ENCODE measurements at places on chromosomes 13 and 19. TPM values are rescaled to one million over a fixed set of nuclear protein-coding genes. Genes with fewer than 3 reads are reported as not detected.
A peak's percentile ranks its signal among the peaks of the same experiment; 100 is the strongest.

DNA sequence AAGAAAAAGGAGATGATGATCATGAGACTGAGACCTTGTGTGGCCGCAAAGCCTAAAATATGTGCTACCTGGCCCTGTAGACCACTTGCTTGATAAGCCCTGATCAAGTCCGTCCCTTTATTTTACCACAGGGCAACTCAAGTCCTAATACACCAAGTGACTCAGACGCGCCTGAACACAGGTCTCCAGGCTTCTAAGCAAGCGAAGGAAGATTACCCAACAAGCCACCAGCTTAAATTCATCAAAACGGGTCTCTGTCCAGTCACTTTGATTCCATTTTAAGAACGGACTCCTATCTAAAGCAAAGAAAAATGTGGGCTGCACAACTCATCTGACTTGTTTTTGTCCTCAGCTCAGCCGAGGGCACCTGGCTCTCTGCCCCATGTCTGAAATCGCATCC is 26.8 kb downstream of the SLC7A1 start:
- DNase-seq, result no peak
- H3K4me3 ChIP-seq, result no peak overlapping the region
- no peaks in the 10 kb centered on the region for H3K36me3 ChIP-seq

DNA sequence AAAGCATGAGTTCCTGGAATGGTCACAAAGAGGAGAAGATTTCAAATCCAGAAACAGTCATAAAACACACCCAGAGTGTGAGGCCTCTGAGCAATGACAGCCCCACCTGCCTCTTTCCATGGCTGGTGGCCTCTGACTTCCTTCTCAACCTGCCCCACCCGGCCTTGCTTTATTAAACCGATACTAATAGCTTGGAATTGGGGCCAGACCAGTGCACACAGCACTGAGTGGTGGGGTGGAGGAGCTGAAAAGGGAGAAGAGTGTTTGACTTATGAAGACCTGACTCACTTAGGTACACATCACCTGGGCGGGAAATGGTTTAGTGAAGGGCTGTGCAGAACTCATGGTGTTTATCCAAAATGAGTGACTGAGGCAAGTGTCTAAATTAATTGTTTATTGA is 20.7 kb upstream of the CEACAM6 start:
- H3K4me1 ChIP-seq, result no peaks in the 10 kb centered on the region
- no peaks in the 10 kb centered on the region for H3K27me3 ChIP-seq
- no peak overlapping the region for H3K27ac ChIP-seq
- no peak for DNase-seq

DNA sequence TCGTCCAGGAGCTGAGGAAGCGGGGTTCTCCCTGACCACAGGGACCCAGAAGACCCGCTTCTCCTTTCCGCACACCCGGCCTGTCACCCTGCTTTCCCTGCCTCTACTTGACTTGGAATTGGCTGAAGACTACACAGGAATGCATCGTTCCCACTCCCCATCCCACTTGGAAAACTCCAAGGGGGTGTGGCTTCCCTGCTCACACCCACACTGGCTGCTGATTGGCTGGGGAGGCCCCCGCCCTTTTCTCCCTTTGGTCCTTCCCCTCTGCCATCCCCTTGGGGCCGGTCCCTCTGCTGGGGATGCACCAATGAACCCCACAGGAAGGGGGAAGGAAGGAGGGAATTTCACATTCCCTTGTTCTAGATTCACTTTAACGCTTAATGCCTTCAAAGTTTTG is 18.9 kb downstream of the VASP start:
- peaks cover 27% of the 10 kb centered on the region for H3K4me1 ChIP-seq
- peaks cover 52% of the 10 kb centered on the region for H3K36me3 ChIP-seq
- H3K4me3 ChIP-seq, result no peak overlapping the region

DNA sequence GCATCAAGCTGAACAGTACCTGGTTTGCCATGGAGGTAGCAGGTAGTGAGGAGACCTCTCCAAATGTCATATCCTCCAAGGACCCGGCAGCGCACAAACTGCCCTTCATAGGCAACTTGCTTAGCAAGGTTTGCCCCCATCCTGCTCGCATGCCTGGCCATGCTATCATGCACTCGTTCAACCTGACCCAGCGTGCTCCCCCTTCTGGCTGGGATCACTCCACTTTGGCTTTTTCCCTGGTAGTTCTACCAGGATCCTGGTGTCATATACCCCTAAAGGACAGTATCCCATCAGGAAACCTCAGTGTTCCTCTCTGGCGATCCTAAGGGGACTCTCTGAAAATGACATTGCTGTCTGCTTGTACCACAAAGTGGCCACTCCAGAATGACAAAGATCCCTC is 38.6 kb upstream of the ZNF30 start:
- no peaks in the 10 kb centered on the region for H3K36me3 ChIP-seq
- no peak overlapping the region for H3K4me3 ChIP-seq
- no peaks in the 10 kb centered on the region for H3K4me1 ChIP-seq
- H3K27ac ChIP-seq, result no peak overlapping the region
- H3K27me3 ChIP-seq, result no peaks in the 10 kb centered on the region
- DNase-seq, result no peak

- no peak overlapping the region for H3K4me3 ChIP-seq
- peaks cover 38% of the 10 kb centered on the region for H3K36me3 ChIP-seq
- DNase-seq, result no peak
- H3K27me3 ChIP-seq, result no peaks in the 10 kb centered on the region
These were observed 13.0 kb downstream of the YIPF2 start for GRCh38 chr19:10915130-10916091.

GRCh38 chr13:25733001-25733491 is 318.8 kb downstream of the SHISA2 start:
- DNase-seq, result no peak
- no peaks in the 10 kb centered on the region for H3K36me3 ChIP-seq
- H3K4me1 ChIP-seq, result no peaks in the 10 kb centered on the region
- no peak overlapping the region for H3K4me3 ChIP-seq

DNA sequence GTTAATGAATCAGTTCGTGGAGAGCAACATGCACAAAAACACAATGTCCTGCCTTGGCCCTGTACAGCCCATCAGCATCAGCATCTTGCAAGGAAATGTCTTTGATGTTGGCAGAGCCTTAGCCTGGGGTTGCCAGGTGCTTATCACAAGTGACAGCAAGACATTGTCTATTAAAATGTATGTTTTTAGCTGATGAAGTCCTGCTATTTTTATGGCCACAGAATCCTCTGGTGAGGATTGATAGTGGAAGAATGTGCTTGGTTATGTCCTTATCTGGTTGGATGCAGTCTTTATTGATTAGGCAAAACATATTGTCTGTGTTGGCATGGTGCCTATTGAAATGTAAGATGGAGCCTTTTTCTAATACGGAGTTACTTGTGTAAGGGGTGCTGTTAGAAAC is 1427.0 kb upstream of the MIR17HG start:
- no peak overlapping the region for H3K4me3 ChIP-seq
- no peaks in the 10 kb centered on the region for H3K36me3 ChIP-seq
- no peaks in the 10 kb centered on the region for H3K27me3 ChIP-seq

- H3K4me3 ChIP-seq, result no peak overlapping the region
- no peak for DNase-seq
- H3K27ac ChIP-seq, result no peak overlapping the region
These were observed 156.8 kb downstream of the FLT1 start for GRCh38 chr13:28338006-28338574.

DNA sequence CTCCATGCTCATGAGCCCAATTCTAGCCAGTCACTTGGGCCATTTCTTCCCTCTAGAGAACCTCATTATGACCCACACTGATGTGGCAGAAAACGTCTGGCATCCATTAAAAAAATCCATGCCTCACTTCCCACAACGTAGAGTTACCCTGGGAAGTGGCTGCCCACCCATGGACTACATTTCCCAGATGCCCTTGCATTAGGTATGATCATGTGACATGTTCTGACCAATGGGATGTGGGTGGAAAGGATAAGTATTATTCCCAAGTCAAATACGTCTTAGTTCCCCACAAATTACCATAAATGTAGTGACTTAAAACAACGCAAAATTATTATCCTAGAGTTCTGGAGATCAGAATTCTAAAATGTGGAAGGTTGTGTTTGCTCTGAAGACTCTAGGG is 47.9 kb upstream of the ZNRF4 start:
- no peaks in the 10 kb centered on the region for H3K27me3 ChIP-seq
- H3K27ac ChIP-seq, result no peak overlapping the region
- no peaks in the 10 kb centered on the region for H3K4me1 ChIP-seq
- DNase-seq, result no peak

DNA sequence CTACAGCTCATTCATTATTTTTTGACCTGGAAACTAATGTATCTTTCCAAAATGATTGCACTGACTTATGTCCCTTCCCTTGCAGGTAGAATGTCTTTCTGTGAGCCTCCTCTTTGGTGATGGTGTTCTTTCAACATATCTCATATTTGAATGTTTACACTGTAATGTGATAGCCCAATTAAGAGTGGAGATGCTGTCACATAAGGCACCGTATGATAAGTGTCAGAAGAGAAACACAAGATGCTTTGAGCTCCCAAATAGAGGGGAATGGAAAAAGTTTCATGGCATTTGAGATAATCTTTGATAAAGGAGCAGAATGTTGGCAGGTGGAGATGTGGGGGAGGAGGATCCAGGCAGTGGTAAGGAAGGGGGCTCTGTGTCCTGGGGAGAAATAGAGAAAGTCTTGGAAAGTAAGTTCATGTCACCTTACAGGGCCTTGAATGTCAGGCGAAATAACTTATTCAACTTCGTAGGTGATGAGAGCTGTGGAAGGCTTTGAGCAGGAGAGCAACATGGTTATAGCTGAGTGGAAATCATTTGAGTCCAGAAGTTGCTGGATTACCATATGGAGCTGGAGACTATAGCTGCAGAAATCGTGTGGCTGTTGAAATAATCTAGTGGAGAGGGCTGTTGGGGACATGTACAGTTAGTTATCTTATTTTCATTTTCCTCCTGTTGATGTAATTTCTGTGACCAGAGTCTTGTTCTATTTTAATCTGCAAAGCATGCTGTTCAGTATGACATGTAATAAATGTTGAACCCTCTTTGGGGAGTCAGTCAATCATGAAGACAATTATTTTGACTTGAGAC is 10.3 kb upstream of the RNF113B start:
- H3K36me3 ChIP-seq, result no peaks in the 10 kb centered on the region
- H3K4me1 ChIP-seq, result no peaks in the 10 kb centered on the region
- no peak overlapping the region for H3K27ac ChIP-seq
- H3K27me3 ChIP-seq, result no peaks in the 10 kb centered on the region
- no peak overlapping the region for H3K4me3 ChIP-seq

DNA sequence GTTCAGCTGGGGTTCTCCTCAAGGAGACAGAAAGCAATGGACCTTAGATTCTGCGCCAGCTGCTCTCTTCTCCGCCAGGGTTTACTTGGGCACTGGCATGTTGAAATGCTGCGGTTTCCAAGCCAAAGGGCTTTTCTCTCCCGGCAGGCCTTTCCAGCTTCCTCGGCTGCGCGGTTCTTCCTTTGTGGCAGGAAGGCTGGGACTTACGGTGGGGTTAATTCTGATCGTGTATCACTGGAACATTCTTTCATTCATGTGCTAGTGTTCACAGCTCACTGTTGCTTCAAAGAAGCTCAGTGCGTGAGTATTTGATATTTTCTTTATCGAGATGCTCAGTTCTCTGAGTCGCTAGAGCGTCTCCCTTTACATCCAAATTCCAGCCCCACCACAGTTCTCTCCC is 723.2 kb downstream of the UQCRFS1 start:
- H3K27ac ChIP-seq, result no peak overlapping the region
- no peak overlapping the region for H3K4me3 ChIP-seq
- no peaks in the 10 kb centered on the region for H3K27me3 ChIP-seq
- DNase-seq, result no peak
- H3K4me1 ChIP-seq, result no peaks in the 10 kb centered on the region

DNA sequence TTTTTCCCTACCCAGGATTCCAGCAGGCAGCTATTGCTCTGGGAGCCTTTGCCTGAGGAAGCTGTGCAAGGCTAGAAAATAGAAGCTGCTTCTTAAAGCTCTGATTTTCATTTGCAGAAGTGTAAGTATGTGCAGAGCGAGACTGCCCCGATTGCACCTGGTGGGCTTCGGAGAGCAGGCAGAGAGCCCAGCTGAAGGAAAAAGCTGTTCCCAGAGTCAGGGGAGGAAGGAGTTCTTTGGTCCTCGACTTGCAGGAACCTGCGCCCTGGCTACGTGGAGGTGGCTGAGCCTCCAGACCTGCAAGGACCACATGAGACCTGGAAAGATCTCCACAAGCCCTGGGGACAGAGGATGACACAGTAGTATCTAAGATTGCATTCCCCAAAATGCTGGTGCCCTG is 235.0 kb upstream of the ARGLU1 start:
- H3K27ac ChIP-seq, result no peak overlapping the region
- no peaks in the 10 kb centered on the region for H3K4me1 ChIP-seq
- no peak overlapping the region for H3K4me3 ChIP-seq
- H3K36me3 ChIP-seq, result no peaks in the 10 kb centered on the region
- no peak for DNase-seq
- H3K27me3 ChIP-seq, result no peaks in the 10 kb centered on the region

DNA sequence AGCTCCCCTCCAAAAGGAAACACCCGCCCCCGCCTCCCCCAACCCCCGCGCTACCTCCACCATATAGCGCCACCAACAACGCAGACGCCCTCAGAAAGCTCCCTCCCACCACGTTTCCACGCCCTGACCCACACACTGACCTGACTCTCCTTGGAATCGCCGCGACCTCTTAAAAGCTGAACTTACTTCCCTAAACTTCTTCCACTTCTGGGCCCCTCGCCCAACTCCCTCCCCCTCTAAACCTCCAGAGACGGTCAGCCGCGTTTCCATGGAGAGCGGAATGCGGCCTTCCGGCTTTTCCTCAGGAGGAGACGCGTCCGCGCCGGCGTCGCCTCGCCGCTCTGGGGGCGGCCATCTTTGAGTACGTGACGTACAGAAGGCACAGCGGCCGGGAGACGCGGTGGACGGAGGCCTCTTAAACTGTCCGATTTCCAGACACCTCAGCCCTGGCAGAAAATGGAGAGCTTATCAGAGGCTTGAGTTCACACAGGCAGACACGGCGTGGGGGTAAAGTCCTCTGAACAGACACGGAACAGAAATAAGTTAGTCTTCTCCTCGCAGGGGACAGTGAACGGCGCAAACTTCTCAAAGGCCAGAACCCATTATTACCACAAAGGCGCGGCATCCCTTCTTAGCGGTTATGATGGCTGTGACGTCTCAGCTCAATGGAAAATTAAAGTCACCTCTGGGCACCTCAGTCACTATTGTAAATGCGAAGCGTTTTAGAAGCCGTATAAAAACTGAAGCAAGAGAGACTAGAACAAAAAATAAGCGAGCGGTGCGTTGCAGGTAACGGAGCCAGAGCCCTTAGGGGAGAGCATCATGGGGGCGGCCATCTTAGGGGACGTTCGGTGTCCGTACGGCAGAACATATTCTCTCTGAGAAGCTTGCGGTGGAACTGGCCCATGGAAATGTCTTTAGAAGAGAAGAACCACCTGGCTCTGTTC is at the start of gene ZNF432:
TSS of gene ZNF432 (minus strand) at position 284 of the 947 bp plus-strand sequence. CDS start 1,970 bp downstream, outside the sequence.
- H3K4me3 ChIP-seq, result peak within 1 kb of the TSS; percentile 76
- no peaks in the 10 kb centered on the region for H3K27me3 ChIP-seq
- peak within 1 kb of the TSS; percentile 99 for H3K27ac ChIP-seq
- peaks cover 10% of the 10 kb centered on the region for H3K4me1 ChIP-seq

The BRME1 gene
- polyA plus RNA-seq, result 1.8 TPM

The MEIS3 gene
- polyA plus RNA-seq, result not detected

The ZNF439 gene
- polyA plus RNA-seq, result 19.7 TPM

The TMEM145 gene
- not detected for polyA plus RNA-seq

The KLC3 gene
- not detected for polyA plus RNA-seq

The VMAC gene
- 27.7 TPM for polyA plus RNA-seq

The CACNG7 gene
- not detected for polyA plus RNA-seq
